ENCODE measurements at places on chromosomes 3 and 15.

- DNase-seq, result no peak
Observed at GRCh38 chr3:194993896-194994295, 277.1 kb downstream of the XXYLT1 start.

DNA sequence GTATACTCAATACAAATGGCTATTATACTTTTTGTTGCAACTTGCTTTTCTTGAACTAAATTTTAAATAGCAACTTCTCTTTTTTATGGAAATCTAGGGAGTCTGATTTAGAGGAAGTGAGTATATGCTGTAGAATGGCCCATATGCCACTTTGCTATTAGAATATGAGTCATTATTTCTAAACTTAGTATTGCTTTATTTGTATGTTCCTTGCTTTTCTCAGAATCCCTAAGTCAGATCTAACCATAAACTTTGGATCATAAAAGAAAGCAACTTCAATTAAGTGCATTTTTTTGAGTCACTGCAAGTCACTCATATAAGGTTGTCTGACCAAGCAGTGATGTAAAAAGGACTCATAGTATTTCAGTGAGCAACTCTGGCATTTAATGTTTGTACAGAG is 17.5 kb upstream of the SPTSSB start:
- DNase-seq, result no peak

- DNase-seq, result no peak
Observed at GRCh38 chr3:72727172-72727571, 121.1 kb downstream of the SHQ1 start.

DNA sequence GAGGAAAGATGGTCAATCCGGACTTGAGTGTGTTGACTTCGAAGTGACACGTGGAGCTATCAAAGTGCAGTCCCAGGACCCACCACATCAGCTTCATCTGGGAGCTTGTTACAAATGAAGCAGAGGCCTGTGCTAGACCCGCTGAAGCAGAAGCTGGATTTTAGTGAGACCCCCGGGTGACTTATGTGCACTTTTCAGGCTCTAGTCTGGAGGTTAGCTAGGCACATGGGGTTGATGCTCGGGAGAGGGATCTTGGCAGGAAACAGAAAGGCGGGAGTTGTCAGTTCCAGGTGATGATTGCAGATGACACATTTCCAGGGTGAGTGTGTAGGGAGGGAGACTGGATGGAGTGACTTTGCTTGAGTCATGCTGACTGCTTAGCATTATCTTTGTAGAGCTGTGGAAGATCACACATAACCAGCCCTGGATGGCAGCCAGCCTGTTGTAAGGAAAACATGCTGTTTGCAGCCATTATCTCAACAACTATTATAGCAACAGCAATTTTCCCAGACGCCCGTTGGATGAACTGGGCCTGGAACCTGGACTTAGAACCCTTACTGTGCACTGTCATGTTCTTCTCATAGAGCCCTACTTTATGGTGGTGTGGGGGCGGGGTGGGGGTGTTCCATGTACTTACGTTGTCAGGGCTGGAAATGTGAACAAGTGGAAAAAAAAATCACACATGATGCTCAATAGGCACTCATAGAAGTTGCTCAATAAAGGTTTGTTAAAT is 122.4 kb downstream of the THSD4 start:
- DNase-seq, result no peak

GRCh38 chr3:138186803-138187295 is 252 bp upstream of the ARMC8 start:
- DNase-seq, result peak; percentile 89

DNA sequence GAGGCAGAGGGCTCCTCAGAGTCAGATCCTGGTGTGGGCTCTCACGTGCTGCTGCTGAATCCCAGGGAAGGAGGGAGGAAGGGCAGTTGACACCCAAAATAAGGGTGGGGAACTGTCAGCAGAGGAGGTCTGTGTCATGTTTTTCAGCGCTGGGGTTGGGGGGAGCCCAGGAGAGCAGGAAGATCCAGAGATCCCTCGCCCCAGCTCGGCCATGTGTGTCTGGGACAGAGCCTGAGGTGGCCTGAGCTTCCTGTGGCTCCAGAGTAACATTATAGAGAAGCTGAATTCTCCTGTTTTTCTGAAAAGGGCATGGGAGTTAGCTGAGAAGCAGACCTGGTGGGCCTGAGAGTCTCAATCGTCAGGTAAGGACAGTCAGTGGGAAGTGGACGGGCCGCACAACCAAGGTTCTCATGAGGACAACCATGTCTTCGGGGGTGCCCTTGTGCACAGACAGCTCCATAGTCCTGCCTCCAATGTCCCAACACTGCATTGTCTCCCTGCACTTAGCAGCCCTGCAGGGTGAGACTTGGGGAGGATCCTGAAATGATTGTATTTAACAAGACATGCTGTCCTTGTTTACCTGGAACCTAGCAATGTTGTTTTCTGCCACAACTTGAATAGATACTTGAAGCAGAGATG is 18.4 kb downstream of the UMPS start:
- DNase-seq, result no peak

Data from CD4-positive, CD25-positive, alpha-beta regulatory T cell (primary cell).